ENCODE measurements at places on chromosomes 2 and 18.
A peak's percentile ranks its signal among the peaks of the same experiment; 100 is the strongest.

DNA sequence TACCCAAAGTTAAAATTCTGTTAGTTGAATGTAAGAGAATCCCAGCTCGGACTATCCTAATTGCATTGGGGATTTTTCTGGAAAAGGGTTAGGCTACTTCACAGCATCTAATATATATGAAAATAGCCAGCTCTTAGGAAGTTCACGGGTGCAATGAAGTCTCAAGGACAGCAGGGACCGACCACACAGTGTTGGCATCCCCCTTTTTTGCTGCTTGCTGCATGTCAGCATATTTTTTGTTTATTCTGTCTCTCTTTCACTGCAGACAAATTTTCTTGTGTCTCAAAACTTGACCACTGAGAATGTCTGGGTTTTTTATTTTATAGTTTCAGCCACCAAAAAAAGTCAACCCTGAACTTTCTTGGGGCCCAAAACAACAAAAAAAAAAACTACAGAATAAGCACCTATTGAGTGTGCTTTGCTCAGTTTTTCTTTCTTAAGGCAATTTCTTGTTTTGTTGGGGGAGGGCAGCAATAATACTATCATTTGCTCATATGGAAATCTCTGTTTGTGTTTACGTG, 535.6 kb downstream of the CNTNAP5 start:
- DNase-seq: no peak

- no peak for DNase-seq
Observed at GRCh38 chr2:10305715-10306114, 3.0 kb downstream of the HPCAL1 start.

GRCh38 chr2:143262389-143262788, 133.2 kb downstream of the ARHGAP15 start:
- DNase-seq: no peak

DNA sequence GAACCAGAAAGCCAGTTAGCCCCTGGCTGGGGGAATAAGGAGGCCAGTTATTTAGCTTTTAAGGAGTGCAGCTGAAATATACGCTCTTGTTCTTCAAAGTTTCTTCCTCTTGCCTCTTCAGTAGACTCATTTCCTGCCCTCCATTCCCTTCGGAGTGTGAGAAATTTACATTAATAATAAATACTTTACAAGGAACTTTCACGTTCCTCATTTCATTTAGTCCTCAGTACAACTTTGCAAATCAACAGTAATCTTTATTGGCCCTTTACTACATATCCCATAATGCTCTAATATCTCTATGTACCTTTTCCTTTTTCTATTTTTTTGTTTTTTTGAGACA, 15.6 kb downstream of the PLCD4 start:
- DNase-seq: no peak

GRCh38 chr18:9008200-9008708, 94.2 kb upstream of the NDUFV2 start:
- no peak for DNase-seq

- DNase-seq: no peak
Observed at GRCh38 chr2:75709297-75709696, 1.4 kb downstream of the GCFC2 start.

DNA sequence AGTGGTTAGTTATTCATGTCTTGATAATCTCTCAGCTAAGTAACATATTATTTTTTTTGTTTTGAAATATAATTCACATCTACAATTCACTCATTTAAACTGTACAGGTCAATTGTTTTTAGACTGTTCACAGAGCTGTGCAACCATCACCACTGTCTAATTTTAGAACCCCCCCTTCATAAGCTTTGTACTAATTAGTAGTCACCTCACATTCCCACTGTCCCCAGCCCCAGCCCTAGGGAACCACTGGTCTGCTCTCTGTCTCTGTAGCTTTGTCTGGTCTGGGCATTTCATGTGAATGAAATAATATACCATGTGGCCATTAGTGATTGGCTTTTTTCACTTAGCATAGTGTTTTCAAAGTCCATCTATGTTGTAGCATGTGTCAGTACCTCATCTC, 55.3 kb downstream of the LCLAT1 start:
- DNase-seq: no peak

- DNase-seq: no peak
Observed at GRCh38 chr2:71060871-71061270, 7.6 kb upstream of the NAGK start.

GRCh38 chr2:5537180-5537688, 154.9 kb upstream of the SOX11 start:
- DNase-seq: no peak

DNA sequence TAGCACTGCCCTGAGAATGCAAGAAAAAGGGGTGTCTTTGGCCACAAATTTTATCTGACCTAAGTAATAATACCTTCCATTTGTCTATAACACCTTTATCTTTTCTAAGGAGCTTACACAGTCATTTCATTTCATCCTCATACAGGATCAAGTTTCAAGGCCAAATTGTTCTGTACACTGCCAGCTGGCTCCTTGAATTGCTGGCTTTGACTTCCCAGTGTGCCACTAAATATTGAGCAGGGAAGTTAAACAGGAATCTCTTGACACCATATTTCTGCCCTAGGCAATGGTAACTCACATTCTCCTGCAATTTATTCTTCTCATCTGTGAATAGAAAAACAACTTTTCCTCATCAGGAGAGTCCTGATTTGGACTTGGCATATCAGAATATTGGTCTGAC, 195.1 kb upstream of the LRP1B start:
- no peak for DNase-seq

DNA sequence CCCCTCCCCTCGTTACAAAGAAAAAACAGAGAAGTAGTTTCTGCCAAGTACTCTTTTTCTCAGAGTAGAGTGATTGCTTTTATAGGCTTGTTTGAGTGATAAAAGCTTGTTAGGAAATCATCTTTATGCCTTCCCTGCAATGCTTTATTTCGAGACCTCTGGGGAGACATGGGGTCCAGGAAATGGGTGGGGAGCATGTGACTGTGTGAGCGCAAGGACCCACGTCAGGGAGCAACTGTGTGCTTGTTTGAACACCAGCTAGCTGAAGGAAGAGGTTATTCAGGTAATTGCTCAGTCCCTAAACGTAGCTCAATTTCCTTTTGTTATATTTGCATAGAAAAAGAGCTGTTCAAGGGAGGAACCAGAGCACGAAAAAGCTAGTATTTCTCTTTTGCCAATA, 187.3 kb downstream of the FAM210A start:
- no peak for DNase-seq

GRCh38 chr2:67057901-67058703, 339.0 kb upstream of the ETAA1 start:
- no peak for DNase-seq

- DNase-seq: no peak
Observed at GRCh38 chr18:75324686-75325257, 102.7 kb downstream of the SMIM21 start.

DNA sequence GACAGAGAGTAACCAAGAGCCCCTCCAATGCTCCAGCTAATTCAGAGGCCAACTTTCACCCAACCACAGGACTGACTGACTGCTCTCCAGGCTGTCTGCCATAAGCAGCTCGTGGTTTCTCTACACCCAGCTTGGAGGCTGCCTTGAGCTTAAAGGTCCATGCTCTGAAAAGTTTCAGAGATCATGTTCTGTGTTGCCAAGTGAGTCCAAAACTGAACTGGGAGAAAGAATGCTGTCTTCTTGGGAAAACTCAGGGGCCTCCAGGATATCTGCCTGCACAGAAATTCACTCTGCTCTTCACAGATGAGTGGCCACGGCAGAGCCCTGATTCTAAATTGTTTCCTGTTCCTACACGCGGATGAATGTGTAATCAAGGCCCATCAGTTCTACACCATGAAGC, 51.1 kb downstream of the LPIN2 start:
- no peak for DNase-seq

DNA sequence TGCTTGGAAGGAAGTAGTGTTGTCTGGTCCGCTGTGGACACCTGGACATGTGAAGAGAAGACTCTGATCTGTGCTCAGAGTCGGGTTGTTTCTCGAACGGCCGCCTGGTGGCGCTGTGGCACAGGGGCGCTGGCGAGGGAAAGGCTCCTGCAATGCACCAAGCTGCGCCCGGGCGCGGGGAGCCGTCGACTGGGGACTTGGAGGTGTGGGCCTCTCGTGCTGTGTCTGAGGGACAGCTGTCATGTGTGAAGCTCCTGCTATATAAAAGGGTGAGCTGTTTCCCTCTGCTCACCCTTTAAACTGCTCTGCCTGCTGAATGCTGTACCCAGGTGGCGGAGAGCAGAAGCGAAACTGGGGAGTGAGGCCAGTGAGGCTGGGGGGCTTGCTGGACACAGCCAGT, 44.0 kb downstream of the GNAL start:
- DNase-seq: peak; percentile 45

DNA sequence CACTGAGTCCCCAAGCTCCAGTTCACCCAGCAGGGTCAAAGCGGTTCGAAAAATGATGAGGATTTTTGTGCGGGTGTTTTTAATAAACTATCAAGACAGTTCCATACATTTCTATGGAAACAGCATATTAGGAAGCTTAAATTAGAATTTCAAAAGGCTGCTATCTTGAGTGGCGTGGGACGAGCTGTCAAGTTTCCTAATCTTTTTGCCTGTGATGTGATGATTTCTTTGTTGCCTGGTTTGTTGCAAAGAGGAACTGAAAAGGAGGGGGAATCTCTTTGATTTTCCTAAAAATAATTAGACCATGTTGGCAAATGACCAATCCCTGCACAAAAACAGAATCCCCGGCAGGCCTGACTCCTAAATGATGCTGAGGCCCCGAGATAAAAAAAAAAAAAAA, 66.1 kb upstream of the ATG16L1 start:
- DNase-seq: no peak

DNA sequence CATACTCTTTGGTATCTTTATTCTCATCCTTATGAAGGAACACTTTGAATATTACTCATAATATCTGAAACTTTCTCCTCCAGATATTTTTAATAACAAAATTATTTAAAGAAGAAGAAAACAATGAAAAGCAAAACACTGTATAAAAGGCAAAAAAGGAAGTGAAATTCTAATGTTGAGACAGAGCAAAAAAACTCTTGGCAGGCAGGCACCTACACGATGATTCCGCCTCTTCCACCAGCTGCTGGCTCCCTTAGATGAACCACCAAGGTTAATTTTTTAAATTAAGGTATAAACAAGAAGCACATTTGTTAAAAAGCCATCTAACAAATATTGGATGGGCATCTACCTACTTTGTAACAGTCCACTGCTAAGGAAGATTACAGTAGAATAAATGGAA, 434.7 kb downstream of the EPHA4 start:
- DNase-seq: no peak

DNA sequence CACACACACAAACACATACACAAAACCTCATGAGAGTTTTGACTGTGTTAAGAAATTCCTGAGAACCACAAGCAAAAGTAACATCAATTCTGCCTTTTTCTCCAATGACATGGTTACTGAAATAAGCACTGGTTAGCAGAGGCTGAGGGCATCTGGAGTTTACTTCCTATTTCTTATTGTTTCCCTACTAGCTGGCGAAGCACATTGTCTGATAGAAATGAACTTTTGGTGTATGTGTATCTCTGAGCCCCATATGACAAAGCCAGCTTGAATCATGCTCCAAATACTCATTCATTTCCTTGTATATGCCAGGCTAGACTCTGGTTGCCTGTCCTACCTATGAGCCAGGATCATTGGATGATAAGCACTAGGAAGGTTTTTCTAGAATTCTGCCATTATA, 203.1 kb downstream of the NCKAP5 start:
- no peak for DNase-seq

DNA sequence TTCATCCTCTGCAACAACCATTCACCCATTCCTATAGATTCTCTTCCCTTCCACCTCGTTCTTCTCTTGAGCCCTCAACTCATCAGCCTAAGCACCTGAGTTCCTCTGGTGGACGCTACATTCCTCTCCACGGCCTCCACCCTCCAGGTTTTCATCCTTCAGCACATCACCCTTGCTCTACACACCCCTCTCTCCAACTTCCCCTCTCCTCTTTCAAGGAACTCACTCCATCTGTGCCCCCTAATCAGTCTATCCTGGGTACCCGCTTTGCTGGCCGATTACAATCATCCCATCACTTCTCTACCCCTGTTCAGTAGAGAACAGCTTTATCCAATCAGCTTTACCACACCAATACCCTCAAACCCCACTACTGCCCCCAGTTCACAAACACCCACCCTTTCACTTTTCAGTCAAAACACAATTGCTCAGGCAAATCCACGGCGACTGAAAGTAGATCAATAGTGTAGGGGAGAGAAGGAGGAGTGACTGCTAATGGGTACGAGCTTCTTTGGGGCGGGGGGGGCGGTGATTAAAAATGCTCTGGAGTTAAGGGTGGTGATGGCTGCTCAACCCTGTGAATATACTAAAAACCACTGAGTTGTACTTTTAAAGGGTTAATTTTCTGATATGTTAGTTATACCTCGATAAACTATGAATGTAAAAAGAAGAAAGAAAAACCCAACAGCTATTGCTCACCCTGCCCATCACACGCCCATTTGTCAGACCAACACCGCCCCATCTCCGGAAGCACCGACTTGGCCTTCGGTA, 857 bp downstream of the DYM start:
- peak; percentile 52 for DNase-seq

GRCh38 chr2:237588044-237588696, 2.4 kb downstream of the RAB17 start:
- no peak for DNase-seq

DNA sequence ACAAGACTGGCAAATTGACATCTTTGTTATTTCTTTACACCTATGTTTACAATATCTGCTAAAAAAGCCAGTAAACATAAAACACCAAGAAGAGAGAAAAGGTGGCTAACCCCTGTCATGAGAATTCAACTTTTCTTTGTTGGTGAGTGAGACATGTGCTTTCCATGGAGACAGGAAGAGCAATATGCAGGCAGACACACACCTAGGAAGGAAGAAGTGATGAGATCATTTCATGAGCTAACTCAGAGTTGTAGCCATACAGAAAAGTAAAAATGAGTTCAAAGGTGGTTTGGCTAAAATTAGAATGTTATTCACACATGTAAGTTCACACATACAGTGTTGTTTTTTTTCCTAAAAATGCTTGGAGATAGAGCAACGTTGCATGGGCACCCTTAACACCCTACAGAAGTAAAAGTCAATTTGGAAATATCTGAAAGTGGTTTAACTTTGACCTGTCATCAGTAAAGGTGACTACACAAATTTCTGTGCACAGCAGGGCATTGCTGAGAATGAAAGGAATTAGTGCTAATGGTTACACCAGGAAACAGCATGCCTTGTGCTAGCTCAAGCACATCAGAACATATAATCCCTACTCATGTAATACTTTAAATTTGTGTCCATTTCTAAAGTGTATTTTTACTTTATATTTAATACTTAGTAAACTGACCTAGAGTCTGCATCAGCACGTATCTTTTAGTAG, 557.6 kb downstream of the CBLN2 start:
- no peak for DNase-seq

GRCh38 chr2:71492112-71492511, 38.8 kb downstream of the DYSF start:
- DNase-seq: no peak

DNA sequence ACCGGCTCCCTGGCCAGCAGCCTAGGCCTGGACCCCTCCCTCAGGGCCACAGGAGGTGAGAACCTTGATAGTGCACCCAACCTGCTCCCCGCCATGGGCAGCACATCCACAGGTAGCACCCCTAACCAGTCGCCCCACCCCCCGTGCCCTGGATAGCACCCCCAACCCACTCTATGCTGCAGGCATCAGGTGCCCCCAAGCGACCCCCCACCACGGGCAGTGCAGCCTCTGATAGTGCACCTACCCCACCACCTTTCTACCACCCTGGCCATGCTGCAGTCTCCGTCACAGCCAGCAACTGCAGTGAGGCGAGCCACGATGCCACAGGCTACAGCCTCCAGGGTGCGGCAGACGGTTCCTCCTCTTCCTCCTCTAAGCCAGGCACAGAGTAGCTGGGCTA, 55.6 kb downstream of the SOWAHC start:
- no peak for DNase-seq

GRCh38 chr2:198097630-198098029, 293.2 kb downstream of the PLCL1 start:
- DNase-seq: no peak
